ENCODE measurements at places on chromosomes 7 and 10.

DNA sequence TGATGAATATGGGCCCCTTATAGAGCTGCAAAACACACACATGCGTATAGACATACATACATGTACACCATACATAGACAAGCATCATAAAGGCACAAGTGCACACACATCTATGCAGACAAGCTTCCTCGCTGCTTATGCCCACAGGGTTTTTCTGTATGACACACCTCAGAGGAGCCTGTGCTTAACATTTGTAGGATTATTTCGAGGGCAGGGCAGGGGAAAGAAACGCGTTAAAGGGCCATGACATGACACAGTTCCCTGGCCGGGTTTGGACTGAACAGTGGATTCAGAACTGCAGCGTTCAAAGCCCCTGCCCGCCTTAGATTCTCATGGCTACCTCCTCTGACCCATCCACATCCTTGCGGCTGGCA lies 44.8 kb downstream of the CHST3 start:
- DNase-seq: no peak

- DNase-seq: no peak
These were observed 97.2 kb upstream of the LAMB4 start for GRCh38 chr7:108227366-108227765.

GRCh38 chr7:75915416-75916156 lies 631 bp downstream of the POR start:
- DNase-seq: no peak

- peak; percentile 39 for DNase-seq
These were observed 91.1 kb upstream of the DDC start for GRCh38 chr7:50656141-50656895.

DNA sequence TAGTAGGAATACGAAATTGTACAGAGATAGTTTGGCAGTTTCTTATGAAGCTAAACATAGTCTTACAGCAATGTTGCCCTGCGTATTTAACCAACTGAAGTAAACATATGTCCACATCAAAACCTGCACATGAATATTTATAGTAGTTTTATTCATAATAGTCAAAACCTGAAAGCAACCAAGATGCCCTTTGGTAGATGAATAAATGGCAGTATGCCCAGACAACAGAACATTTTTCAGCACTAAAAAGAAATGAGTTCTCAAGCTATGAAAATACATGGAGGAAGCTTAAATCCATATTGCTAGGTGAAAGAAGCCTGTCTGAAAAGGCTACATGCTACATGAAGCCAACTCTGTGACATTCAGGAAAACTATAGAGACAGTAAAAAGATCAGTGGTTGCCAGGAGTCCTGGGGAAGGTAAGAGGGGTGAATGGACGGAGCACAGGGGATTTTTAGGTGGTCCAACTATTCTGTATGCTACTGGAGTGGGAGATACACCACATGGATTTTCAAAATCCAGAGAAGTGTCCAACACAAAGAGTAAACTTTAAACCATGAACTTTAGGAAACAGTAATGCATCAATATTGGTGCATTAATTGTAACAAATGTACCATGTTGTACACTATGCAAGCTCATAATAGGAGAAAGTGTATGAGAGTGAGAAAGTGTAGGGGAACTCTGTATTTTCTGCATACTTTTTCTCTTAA lies 17.6 kb downstream of the GPRIN2 start:
- no peak for DNase-seq

DNA sequence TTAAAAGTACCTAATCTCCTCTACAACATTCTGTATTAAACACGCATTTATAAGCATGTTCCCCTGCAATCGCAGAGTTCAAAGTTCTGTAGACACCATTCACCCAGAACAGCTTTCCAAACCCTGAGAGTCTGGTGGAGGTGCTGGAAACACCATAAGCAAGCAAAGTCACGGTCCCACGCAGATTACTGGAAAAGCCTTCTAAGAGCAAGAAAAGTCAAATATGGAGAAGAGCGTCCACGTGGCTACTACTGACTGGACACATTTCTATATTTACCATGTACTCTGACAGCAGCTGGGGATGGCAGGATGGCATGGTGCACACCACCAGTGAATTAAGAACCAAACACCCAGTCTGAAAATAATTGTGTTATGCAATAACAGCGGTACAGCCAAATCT lies 97.7 kb downstream of the PARD3 start:
- DNase-seq: no peak

DNA sequence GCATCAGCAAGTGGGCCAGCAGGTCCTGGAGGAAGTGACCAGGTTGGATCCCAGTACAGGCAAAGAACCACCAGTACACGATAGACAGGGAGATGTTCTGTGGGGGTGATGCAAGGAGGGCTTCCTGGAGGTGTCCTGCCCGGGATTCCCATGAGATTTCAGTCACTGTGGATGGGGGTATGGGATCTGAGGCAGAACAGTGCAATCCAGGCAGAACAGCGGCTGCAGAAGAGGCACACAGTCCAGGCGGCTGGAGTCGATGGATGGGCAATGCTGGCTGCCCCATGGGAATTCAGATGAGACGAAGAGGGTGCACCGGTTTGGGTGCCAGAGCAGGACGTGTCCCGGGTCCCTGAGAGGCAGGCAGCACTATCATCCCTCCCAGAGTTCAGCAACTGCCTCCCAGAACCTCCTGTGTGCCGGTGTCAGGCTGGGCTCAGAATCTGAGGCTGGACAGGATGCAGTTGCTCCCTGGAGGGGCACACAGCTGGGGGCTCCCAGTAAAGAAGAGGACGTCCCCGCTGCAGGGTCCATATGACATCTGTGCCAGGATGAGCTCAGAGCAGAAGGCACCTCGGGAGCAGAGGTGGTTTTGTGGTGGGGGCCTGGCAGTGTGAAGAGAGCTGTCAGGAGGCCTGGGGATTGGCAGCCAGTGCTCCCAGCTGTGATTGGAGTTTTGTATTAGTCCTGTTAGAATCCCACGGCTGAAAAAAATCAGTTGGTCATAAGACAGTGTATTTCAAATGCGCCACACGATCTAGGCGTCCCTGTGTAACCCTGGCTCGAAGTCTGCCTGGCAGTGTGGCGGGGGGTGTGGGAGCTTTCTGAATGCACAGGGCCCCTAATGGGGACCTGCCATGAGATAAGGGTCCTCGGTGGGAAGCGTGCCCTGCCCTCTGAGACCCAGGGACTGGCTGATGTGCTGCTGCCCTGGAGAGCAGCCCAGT lies 3.2 kb downstream of the KNDC1 start:
- DNase-seq: no peak

DNA sequence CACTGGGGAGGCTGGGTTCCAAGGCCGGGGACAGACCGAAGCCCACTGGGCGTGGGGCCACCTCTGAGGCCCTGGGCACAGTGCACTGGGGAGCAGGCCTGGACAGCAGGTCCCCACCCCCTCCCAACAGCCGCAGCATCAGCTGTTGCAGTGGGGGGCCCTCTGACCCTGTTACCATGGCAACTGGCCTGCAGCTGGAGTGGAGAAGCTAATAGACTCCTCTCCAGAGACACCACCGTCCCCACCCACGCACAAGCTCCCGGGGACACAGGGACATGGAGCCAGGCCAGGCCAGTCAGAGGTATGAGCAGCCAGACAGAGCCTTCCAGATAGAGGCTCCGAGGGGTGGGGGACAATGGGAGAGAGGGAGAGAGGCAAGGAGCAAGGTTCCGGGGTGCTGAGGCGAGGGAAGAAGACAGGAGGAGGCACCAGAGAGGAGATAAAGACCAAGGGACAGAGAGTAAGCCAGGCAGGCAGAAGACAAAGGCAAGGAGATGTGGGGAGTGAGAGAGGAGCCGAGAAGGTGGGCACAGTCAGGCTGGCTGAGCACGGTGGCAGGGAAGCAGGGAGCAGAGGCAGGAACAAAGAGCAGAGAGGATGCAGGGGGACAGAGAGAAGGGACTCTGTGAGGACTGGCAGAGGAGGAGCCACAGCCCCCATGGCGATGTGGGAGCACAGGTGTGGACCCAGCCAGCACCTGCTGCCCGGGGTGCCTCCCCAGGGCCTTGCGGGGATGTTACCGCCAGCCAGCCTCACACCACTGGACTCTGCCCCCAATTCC lies 6.7 kb downstream of the KCNH2 start:
- DNase-seq: no peak

GRCh38 chr7:23410446-23411183 lies 59.7 kb downstream of the IGF2BP3 start:
- DNase-seq: no peak

DNA sequence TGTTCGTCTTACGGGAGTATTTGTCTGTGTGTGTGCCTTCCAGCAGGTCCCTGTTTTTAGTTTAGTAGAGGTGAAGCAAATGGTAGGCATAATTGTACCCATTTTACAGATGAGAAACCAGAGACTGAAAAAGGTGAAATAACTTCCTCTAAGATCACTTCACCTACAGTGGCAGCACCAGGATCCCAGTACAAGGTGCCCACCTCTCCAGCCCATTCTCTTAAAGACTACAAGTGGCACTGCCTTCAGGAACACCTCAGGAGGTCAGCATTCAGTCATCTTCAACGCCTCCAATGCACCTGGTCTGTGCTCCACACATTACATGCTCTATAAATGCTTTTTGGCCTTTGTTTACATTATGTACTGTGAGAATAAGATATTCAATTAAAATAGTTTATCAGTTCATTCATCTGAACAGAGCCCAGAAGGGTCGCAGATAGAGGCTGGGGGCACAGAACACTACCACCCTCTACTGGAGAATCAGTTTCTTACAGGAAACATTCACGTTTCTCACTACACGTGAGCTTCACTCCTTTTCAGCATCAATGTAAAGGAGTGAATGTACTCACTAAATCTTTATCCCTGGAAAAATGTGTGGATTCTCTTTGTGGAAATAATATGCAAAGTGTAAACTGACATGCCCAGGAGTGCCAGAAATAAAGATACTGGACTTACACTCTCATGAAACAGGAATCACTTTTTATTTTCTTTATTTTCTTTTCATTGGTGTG lies 45.5 kb upstream of the ABLIM1 start:
- no peak for DNase-seq

- no peak for DNase-seq
These were observed 133.7 kb upstream of the CTBP2 start for GRCh38 chr10:125294109-125294508.

DNA sequence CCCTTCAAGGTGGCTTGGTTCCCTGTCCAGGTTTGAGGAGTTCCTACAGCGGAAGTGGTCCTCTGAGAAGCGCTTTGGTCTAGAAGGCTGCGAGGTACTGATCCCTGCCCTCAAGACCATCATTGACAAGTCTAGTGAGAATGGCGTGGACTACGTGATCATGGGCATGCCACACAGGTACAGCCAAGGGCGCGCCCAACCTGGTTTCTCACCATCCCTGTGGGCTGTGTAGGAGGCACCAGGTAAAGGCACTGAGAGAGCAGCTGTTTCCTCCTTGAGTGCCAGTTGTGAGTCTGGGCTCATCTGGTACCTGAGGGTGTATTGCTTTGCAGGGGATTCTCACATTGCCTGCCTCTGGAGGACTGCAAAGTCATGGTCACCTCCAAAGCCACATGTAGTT lies 68.0 kb downstream of the OGDH start:
- DNase-seq: no peak

- DNase-seq: no peak
These were observed 9.1 kb downstream of the BTBD16 start for GRCh38 chr10:122280156-122280555.

DNA sequence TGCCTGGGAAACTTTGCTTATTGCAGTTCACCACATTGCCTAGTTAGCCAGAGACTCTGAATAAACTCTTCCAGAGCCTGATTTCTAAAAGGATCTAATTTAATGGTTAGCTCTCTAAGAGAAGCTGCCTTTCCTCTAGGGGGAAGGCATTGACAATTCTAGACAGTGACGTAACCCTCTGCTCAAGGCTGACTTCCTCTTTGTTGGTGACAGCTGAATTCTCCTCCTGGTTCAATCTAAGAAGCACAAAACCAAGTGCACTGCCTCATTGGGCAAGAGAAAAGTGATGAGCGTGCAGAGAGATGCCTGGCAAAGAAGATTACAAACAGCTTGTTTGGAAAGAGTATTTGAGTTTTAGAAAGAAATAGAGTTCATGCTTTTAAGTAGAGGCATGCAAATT lies 102.7 kb downstream of the MACC1 start:
- no peak for DNase-seq

- DNase-seq: no peak
These were observed 43.4 kb downstream of the BPGM start for GRCh38 chr7:134690016-134690415.

DNA sequence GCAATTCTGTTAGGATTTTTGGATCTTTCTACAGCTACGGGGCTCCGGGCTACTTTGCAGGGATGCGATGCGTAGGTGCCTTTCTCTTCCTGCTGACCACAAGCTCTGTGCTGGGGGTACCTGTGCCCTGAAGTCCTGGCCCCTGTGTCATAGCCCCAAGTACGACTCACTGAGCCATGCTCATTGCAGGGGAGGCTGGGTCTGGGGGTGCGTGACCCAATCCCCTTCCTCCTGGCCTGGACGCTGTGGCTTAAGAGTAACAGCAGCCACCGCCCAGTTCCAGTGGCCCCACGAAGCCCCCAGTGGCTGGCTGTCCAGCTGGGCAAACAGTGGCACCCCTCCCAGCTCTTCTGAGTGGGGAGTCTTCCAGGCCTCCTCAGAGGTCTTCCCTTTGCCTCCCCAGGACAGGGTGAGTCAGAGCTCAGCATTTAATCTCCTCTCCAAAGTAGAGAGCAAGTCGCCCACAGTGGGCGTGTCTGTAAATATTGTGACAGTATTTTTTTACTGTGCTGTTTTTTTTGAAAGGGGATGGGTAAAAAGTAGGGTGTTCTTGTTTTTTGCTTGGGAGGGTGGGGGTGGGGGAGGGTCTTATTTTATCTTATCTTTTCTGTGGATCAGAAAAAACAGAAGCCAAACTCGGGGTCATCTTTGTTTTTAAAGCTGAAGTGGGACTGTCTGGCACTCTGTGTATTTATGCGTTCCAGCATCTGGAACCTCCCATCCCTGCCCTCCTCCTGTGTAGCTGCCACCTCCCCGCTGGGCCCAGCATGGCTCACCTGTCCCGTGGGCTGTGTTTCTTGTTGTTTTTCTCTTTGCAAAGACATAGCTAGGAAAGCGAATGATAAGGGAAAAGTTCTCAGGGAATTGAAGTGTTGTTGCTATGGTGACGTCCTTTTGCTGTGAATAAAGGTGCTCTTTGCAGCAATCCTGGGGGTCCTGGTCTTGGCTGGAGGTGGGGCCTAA lies 8.2 kb downstream of the LFNG start:
- no peak for DNase-seq

DNA sequence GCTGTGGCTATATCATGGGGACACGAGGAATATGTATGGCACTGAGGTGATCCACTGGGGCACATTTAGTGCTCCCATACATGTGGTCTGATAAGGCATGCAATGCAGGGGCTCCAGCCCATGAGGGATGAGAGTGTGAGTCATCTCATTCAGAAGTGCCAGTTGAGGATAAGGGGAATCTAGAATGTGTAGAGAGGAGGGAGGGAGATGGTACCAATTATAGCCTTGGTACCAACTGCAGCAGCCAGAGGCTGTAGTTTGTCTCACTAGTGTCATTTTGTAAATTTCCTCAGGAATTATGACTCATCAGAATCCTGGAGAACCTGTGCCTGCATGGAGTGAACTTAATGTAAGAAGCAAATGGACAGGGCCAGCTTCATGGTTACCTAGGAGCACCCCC lies 46.2 kb downstream of the LAMB4 start:
- no peak for DNase-seq

All from right forelimb (tissue), 1 donor.